ENCODE measurements at places on chromosomes 16 and 17. TPM values are rescaled to one million over a fixed set of nuclear protein-coding genes. Genes with fewer than 3 reads are reported as not detected.
A peak's percentile ranks its signal among the peaks of the same experiment; 100 is the strongest.

DNA sequence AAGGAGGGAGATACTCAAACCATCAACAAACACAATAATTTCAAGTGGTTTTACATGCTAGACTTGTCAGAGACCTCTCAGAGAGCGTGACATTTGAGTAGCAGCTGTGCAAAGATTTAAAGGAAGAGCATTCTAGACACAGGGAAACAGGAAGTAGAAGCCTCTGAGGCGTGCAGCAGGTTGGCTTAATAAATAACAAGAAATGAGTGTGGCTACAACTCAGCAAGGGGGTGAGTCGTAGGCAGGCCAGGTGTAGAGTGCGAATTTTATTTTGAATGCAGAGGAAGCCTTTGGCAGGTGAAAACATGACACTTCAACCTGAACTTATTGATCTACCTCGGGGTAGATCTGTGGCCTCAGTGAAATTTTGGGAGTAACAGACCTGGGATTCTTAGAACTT, 73.2 kb upstream of the MRTFB start:
- DNase-seq: no peak

GRCh38 chr16:30065943-30066760, 592 bp downstream of the ALDOA start:
- DNase-seq: no peak

DNA sequence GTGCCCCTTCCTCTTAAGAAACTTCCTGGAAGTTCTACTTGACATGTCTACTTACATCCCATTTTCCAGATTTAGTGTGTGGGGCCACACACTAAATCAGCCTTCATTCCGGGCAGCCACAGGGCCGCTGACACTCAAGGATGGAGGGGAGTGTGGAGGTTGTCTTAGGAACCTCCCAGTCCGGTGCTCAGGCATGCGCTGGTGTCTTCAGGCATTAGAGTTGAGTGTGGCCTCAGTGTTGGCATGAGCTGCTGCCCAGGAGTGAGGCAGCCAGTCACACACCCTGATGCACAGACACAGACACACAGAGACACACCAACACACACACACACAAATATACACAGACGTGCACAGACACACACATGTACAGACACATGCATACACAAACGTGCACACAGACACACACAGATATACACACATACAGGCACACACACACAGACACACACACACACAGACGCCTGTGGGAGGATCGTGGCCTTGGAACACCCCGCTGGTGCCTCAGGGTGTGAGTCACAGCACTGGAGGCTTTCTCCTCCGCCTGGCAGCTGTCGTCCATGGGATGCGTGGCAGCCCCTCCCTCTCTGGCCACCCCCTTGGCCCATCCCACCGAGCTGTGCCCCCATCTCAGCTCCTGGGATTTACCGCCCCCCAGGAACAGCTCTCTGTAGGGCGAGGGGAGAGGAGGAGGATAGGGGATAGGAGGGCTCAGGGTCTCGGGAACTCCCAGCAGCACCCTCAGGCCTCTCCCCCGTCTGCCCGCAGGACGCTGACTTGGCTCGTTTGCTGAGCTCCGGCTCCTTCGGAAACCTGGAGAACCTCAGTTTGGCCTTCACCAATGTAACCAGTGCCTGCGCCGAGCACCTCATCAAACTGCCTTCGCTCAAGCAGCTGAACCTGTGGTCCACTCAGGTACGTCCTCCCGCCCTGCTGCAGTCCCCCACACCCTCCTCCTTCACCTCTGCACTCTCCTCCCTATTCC, 75.6 kb upstream of the PLCG2 start:
- DNase-seq: no peak

Gene GRAPL
- total RNA-seq: 7.3 TPM

GRCh38 chr16:67481561-67482232, 740 bp upstream of the ATP6V0D1 start:
- no peak for DNase-seq

Gene EPX
- total RNA-seq: 0.54 TPM

- DNase-seq: no peak
These were observed 3.3 kb downstream of the TSPOAP1 start for GRCh38 chr17:58325289-58325726.

Gene RMI2
- total RNA-seq: 15.9 TPM

Gene ANKFN1
- total RNA-seq: under 0.01 TPM

DNA sequence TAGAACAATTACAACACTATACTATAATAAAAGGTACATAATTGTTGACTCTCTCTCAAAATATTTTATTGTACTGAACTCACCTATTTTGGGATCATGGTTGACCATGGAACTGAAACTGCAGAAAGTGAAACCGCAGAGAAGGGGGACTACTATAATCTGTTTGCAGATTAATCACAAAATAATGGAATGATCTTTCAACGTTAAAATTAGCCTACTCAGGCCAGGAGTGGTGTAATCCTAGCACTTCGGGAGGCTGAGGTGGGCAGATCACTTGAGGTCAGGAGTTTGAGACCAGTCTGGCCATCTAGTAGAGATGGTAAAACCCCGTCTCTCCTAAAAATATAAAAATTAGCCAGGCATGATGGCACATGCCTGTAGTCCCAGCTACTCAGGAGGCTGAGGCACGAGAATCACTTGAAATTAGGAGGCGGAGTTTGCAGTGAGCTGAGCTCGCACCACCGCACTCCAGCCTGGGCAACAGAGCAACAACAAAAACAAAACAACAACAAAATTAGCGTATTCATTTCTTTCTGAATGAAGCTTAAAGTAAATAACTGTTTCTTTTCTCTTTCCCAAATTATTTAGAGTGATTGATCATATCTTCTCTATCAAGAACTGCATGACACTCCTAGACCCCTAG, 45.6 kb downstream of the IKZF3 start:
- DNase-seq: no peak

DNA sequence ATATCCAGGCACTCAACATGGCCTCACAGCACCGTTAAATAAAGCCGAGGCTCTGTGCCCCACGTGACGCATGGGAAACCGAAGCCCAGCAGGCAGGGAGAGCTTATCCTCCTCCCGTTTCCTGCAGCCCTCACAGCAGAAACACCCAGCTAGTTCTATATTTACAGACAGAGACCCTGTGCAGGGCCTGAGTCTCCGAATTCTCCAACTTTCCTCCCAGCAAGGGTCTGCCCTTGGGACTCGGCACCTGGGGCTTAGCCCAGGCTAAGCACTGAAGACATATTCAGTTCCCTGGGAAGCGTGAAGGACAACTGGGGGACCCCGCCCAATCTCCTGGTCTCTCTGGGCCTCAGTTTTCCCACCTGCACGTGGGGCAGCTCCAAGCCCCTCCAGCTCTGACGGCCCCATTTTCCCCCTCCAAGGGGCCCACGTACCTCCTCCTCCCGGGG, 29.2 kb downstream of the TRPV3 start:
- DNase-seq: no peak

- no peak for DNase-seq
These were observed 178.7 kb downstream of the SEC14L1 start for GRCh38 chr17:77319211-77320043.

- peak; percentile 37 for DNase-seq
These were observed 6.1 kb downstream of the MT1H start for GRCh38 chr16:56675685-56676210.

Gene EVPLL
- total RNA-seq: not detected

All from hematopoietic multipotent progenitor cell (in vitro differentiated cells).